ENCODE measurements at places on chromosomes 5 and 9. TPM values are rescaled to one million over a fixed set of nuclear protein-coding genes. Genes with fewer than 3 reads are reported as not detected.

GABRG2 gene
- total RNA-seq = not detected

SPINK4 gene
- total RNA-seq = not detected

- no peak for DNase-seq
- no peaks in the 10 kb centered on the region for H3K27me3 ChIP-seq
- no peaks in the 10 kb centered on the region for H3K4me1 ChIP-seq
- H3K27ac ChIP-seq = no peak overlapping the region
These were observed 116.3 kb upstream of the EPB41L4A start for GRCh38 chr5:112535356-112535755.

GRCh38 chr9:33329979-33330378 lies 39.7 kb downstream of the NFX1 start:
- H3K4me1 ChIP-seq = no peaks in the 10 kb centered on the region
- no peak overlapping the region for H3K4me3 ChIP-seq
- no peak for DNase-seq
- H3K27ac ChIP-seq = no peak overlapping the region

DNA sequence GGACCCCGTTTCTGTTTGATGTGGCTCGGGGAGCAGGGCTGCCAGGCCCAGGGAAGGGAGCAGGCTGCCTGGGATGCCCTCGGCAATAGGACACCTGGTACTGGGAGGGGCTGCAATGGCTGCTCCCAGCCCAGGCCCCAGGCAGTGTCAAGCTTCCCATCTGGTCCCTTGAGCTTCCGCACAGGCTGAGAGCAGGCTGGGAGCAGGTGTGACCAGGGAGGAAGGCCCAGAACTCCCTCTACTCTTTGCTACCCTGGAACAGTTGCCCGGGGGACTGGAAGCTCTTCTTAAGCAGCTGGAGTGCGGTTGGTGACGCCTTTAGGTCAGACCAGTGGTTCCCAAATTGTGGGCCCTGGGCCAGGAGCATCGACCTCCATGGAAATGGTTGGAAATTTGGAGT lies 186.9 kb downstream of the GADD45G start:
- H3K36me3 ChIP-seq = no peaks in the 10 kb centered on the region
- H3K27ac ChIP-seq = no peak overlapping the region
- H3K27me3 ChIP-seq = no peaks in the 10 kb centered on the region
- H3K4me1 ChIP-seq = no peaks in the 10 kb centered on the region

- H3K36me3 ChIP-seq = no peaks in the 10 kb centered on the region
- H3K4me1 ChIP-seq = no peaks in the 10 kb centered on the region
- no peak overlapping the region for H3K4me3 ChIP-seq
These were observed 373.4 kb upstream of the CTNND2 start for GRCh38 chr5:12277504-12278192.

DNA sequence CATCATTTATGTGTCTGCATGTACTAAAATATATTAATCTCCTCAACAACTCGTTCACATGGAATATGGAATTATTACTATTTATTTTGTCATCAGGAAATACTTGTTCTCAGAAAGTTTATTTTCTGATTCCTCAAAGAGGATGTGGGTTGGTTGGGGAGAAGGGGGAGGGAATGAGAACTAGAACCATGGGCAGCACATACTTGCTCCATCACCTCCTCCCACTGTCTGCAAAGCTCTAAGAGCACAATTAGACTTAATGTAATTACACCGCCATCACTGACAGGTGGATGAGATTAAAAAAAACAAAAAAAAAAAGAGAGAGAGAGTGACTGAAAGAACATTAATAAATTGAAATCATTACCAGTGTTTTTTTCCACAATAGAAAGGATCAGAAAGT lies 98.2 kb downstream of the OXCT1 start:
- H3K4me1 ChIP-seq = peaks cover 4% of the 10 kb centered on the region
- DNase-seq = no peak
- H3K27me3 ChIP-seq = no peaks in the 10 kb centered on the region
- no peaks in the 10 kb centered on the region for H3K36me3 ChIP-seq
- H3K4me3 ChIP-seq = no peak overlapping the region

GRCh38 chr5:60700416-60700757 lies 421 bp upstream of the DEPDC1B start:
- DNase-seq = peak; percentile 40
- H3K27me3 ChIP-seq = no peaks in the 10 kb centered on the region
- no peaks in the 10 kb centered on the region for H3K36me3 ChIP-seq
- peak overlapping the region; percentile 87 for H3K27ac ChIP-seq

- no peaks in the 10 kb centered on the region for H3K36me3 ChIP-seq
- H3K27me3 ChIP-seq = peaks cover 5% of the 10 kb centered on the region
- H3K27ac ChIP-seq = no peak overlapping the region
- DNase-seq = peak; percentile 54
These were observed 28.1 kb downstream of the NTRK2 start for GRCh38 chr9:84697509-84698114.

GRCh38 chr9:621201-621855 lies 220.2 kb upstream of the DMRT1 start:
- H3K27ac ChIP-seq = no peak overlapping the region
- H3K4me1 ChIP-seq = no peaks in the 10 kb centered on the region
- H3K27me3 ChIP-seq = peaks cover 14% of the 10 kb centered on the region
- DNase-seq = no peak
- H3K36me3 ChIP-seq = no peaks in the 10 kb centered on the region

DNA sequence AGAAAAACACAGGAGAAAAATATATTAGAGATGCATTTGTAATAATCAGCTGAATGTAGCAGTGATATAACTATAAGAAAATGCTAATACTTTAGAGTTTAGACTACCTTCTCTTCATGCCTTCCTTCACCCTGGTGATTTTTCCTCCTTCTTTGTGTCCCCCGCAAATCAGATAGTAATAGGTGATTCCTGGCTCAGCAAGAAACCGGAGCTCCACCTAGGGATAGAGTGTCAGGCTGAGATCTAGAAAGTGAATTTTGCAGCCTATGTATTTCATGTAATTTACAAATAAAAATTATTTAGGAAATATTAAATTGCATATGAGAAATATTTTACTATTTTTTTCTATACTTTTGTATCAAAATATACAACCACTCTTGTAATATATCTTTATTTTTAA lies 109.8 kb upstream of the ST8SIA4 start:
- no peaks in the 10 kb centered on the region for H3K4me1 ChIP-seq
- DNase-seq = no peak
- H3K27me3 ChIP-seq = no peaks in the 10 kb centered on the region
- H3K27ac ChIP-seq = no peak overlapping the region

GRCh38 chr9:38417003-38417945 lies 7.0 kb downstream of the IGFBPL1 start:
- H3K36me3 ChIP-seq = no peaks in the 10 kb centered on the region
- no peaks in the 10 kb centered on the region for H3K27me3 ChIP-seq
- no peak overlapping the region for H3K4me3 ChIP-seq
- no peak overlapping the region for H3K27ac ChIP-seq
- peak; percentile 68 for DNase-seq

Data from A673 (cell line).